ENCODE measurements at places on chromosomes 5 and 9.

- DNase-seq = peak; percentile 18
Observed at GRCh38 chr5:84202136-84202535, 182.5 kb downstream of the EDIL3 start.

- no peak for DNase-seq
Observed at GRCh38 chr9:131470581-131470991, 32.1 kb upstream of the POMT1 start.

DNA sequence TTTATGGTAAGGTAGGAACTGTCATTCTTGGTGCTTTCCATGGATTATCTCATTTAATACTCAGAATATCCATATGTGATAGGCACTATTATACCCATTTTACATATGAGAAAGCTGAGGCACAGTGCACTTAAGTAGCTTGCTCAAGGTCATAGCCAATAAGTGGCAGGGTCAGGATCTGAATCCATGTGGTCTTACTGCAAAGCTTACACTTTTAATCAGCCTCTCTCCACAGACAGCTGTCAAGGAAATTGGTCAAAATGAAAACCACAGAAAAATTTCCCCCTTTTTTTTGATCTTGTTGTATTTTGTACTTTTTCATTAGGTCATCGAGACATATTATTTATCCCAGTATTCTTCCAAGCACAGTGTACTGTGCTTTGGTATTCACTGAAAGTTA, 78.5 kb downstream of the ERCC6L2 start:
- DNase-seq = no peak

- peak; percentile 60 for DNase-seq
Observed at GRCh38 chr5:98727686-98728085, 45.8 kb upstream of the RGMB start.

GRCh38 chr5:141319202-141319601, 1.4 kb downstream of the TAF7 start:
- no peak for DNase-seq

- DNase-seq = peak; percentile 92
Observed at GRCh38 chr5:140107312-140108092, 6.4 kb upstream of the PURA start.
